Esophagus squamous epithelium (tissue), 5 donors: ENCODE measurements at places on chromosomes 6 and 20.

DNA sequence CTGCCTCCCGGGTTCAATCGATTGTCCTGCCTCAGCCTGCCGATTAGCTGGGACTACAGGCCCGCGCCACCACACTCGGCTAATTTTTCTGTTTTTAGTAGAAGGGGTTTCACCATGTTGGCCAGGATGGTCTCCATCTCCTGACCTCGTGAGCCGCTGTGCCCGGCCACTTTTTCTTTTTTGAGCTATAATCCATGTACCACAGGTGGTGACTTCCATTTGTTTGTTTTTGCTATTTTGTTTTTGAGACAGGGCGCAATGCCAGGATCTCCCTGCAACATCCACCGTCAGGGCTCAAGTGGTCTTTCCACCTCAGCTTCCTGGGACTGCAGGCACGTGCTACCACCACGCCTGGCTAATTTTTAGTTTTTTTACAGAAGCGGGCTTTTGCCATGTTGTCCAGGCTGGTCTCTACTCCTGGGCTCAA is 8.5 kb downstream of the HSPA1B start:
- DNase-seq = no peak

DNA sequence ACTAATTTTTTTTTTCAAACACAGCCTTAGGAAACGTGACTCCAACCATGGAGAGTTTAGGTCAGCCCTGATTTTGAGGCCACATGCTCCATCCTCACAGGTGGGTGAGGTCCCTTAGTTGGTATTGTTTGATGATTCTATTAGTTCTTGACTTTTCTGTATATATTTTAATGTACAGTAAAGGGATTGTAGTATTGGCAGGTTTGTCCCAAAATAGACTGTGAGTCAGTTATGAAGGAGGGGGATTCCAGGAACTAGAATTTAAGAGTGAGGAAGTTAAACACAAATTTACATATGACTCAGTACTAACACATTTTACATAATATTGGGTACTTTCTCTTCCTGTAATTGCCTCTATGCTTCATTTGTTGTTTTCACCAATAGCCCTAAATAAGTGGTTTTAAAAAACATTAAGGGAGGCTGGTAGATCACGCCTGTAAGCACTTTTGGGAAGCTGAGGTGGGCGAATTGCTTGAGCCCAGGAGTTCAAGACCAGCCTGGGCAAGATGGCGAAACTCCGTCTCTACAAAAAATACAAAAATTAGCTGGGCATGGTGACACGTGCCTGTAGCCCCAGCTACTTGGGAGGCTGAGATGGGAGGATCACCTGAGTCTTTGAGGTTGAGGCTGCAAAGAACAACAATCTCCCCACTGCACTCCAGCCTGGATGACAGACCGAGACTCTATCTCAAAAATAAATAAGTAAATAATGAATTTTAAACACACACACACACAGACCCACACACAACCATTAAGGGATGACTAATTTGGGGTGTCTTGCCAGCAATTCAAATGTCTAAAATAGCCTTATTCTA is 81.8 kb downstream of the SGK1 start:
- DNase-seq = no peak

DNA sequence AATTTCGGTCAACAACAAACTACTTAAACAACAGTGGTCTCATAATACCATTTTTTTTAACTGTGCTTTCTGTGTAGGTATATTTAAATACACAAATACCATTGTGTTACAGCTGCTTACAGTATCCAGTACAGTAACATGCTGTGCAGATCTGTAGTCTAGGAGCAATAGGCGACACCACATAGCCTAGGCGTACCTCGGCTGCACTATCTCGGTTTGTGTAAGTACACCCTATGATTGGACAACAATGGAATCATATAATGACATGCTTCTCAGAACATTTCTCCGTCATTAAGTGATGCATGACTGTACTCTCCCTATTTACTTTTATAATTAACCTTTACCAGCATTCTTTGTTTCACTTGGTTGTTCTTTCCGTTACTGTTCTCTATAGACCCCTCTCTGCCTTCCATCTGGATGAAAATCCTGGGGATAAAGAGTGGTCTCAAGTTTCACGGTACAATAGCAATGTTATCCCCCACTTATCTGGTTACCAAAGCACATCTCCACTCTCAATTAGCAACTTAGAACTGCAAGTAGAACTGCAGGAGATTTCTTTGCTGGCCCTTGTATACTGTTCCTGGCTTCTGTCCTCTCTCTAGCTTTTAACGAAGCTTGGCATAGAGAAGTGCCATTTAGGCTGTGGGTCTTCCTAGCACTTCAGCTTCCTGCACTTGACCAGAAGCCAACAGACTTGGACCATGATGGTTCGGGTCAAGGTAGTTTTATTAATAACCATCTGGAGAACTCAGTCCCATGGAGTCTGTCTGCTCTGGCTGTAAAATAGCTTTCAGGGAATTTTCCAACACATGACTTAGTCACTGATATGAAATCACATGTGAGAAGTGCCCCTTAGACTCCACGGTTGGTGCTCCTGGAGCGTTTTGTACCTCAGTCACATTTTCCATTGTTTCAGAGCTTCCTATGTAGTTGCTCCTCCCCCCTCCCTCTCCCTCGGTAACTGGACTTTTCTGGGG is 80.4 kb upstream of the POPDC3 start:
- no peak for DNase-seq

DNA sequence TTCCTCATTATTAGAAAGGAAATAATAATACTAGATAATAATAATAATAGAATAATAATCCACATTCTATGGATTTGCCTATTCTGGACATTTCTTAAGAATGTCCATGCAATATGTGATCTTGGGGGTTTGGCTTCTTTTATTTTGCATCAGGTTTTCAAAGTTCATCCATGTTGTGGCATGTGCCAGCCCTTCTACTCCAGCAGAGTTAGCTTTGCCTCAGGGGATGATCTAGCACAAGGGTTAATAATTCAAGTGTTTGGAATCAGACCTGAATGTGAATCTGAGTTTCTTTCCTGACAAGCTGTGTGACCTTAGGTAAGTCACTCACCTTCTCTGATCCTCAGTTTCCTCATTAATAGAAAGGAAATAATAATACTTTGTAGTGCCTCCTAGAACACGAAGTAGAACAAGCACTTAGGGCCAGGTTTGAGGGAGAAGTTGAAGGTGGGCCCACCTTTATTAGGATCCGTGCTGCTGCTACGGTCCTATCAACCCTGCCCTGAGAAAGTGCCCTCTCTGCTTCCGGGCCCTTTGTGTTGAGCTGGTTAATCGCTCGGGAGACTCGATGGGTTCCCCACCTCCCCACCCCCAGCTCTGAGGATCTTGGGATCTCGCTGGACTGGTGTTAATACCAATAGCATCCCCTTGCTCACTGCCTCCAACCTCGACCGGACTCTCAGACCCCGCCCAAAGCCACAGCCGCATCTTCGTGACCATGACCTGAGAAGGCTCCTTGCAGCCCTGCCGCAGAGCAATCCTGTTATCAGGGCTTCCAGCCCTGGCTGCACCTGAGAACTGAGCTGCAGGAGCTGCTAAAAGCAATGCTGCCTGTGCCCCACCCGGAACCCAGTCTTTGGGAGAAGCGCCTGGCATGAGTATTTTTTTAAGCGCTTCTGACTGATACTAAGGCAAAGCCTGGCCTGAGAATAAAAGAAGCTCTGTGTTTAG is 26.9 kb downstream of the RBM38 start:
- DNase-seq = no peak

DNA sequence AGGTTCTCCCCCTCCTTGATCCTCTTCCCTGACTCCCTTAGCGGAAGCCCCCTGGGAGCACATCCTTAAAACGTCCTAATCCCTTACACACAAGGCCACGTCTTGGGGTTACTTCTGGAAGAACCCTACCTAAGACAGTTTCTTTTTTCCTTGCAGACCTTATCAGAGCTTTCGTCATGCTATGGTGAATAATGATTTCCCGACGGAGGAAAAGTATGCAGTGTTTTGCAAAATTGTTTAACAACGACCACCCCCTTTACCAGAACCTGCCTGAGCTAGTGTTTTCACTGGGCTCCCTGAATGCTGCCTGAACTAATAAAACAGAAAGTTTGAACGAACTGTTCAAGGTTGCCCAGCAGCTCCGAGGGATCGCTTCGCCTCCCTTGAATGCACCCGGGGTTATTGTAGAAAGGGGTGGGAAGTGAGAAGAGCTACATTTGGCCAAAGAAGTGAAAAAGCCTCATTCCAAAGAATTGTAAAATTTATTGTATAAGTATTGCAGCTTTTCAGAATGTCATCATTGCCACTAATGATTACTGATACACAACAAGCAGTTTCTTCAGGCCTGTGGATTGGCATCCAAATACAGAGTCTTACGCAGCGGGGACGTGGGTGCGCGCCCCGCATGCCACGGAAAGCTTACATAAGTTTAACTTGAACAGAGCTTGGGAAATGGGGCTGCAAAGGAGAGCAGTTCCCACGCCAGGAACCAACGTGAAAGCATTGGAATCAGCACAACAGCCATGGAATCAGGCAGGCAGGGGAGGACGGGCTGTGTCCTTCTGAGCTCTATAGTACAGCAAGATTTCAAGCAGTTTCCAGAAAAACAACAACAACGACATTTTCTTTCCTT is 27.9 kb upstream of the ZBP1 start:
- DNase-seq = no peak

DNA sequence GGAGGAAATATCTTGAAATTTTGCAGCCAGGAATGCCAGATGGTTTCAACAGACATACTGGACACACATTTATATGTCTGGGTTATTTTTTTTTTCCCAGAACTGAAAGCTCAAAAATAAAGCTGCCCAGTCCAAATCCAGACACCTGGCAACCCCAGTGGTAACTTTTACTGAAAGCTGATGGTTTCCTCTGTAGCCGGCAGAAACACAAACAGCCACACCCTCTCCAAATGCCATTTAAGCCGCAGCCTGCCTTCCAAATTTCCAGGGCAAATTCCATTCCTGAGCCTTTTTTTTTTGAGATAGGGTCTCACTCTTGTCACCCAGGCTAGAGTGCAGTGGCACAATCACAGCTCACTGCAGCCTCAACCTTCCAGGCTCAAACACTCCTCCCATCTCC is 6.5 kb upstream of the PREX1 start:
- no peak for DNase-seq

DNA sequence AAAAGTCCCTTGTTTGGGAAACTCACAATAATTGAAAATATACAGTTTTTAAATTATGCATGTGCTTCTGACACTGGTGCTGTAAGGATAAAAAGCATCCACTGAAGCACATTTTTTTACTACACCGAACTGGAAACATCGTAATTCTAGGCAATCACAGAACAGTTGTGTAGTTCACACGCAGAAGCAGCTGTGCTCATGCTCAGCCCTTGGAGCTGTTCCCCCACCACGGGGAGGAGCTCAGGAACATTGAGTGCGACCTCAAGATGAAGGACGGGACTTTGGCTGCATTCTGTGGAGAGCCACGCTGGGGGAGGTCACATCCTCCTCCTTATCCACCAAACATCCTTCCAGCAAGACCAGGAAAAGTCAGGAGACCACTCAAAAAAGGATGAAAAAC is 466.3 kb upstream of the CDH4 start:
- no peak for DNase-seq

DNA sequence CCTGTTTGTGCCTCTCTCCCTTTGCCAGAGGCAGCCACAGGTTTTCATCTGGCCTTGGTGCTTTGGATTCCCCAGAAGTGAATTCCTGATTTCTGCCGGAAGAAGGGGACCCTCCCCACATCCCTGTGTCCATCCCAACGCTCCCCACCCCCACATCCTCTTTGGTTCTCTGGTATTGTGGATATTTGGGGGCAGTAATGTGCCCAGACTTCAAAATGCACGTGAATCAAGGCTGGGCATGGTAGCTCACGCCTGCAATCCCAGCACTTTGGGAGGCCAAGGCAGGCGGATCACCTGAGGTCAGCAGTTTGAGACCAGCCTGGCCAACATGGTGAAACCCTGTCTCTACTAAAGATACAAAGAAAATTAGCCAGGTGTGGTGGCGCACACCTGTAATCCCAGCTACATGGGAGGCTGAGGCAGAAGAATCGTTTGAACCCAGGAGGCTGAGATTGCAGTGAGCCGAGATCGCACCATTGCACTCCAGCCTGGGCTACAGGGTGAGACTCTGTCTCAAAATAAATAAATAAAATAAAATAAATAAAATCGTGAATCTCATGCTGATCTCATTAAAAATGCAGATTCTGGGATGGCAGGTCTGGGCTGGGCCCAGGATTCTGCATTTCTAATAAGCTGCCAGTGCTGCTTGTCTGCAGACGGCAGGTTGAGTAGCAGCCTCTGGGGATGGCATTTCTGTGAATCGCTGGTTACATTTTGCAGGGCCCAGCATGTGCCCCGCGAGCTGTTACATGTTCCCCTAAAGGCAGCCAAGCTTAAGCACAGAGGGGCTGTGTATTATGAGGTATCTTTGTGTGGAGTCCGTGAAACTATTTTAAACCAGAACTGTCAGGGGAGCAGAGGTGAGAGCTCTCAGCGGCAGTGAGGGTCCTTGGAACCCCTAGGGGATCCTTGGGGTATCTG is 49.0 kb downstream of the SYNJ2 start:
- DNase-seq = no peak

DNA sequence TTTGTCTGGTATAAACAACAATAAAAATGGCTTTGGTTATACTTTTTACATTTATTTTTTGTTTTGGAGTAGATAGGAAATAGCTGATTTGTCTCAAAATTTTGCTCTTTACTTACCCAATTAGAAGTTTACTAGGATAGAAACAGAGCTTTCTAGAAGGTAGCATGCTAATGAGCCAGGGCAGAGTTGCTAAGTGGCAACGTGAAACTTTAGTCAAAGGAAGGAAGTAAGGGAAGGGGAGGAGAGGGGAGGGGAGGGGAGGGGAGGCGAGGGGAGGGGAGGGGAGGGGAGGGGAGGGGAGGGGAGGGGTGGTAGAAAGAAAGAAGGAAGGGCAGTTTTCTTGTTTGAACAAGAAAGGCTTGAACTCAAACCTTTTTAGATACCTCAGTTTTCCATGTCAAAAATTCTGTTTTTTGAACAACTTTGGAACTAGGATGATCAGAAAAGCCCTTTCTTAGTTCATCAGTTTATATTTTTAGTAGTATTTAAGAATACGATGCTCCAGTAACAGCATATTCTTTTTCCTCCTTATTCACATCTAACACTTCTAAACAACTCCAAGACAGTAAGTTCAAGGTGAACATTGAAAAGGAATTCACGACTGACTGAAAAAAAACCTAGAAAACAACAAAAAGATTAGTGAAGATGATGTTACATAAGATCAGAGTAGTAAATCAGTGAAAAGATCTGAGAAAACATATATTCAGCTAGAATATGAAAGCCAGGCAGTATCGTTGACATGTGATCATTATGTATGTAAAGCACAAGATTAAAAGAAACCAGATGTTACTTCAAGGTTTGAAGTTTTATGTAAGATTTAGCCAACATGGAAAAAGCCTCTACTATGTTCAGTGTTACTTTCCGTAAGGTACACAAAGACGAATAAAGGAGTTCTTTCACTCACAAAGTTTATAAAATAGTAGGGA is 263.4 kb downstream of the ARHGAP18 start:
- DNase-seq = no peak

GRCh38 chr6:85412911-85413430 is 36.9 kb upstream of the NT5E start:
- no peak for DNase-seq
